ENCODE measurements at places on chromosomes 16 and 17.

- DNase-seq = no peak
These were observed 41.3 kb downstream of the GP2 start for GRCh38 chr16:20285993-20286499.

- peak; percentile 78 for DNase-seq
These were observed 11.3 kb downstream of the FKBP10 start for GRCh38 chr17:41824086-41824485.

- no peak for DNase-seq
These were observed 19.3 kb downstream of the TSPOAP1 start for GRCh38 chr17:58308985-58309917.

DNA sequence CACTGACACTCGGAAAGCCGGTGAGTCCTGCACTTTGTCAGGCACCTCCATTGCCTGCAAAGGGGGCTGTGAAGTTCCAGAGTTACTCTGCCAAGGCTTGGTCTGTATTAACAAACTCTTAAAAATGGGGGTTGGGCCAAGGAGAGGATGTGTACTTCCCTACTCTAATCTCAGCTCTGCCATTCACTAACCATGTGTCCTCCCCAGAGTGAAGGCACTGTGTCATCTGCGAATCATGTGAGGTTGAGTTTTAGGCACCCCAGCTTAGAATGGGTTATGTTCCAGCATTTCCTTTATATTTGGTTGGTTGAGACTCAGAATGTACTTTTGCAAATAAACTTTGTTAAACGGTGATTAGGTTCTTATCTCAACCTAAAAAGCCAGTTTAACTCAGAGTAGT is 24.9 kb downstream of the ERCC4 start:
- no peak for DNase-seq

DNA sequence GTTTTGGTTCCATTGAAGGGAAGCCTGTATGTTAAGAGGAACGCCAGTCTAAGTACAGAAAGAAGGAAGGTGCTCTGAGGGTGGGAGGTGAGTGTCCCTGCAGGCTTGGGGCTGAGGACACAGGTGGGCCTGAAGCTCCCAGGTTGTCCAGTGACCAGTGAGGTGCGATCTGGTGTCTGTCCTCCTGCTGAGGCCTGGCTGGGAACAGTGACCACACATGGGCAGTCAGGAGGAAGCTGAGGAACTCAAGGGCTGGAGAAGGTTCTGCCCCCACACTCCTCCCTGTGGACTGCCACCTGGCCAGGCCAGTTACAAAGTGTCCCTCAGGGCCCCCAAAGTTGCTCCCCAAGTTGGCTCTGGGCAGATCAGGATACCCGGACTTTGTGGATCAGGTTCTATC is 102.1 kb downstream of the N4BP1 start:
- DNase-seq = no peak

GRCh38 chr16:81740169-81740568 is 38.9 kb upstream of the PLCG2 start:
- DNase-seq = no peak

DNA sequence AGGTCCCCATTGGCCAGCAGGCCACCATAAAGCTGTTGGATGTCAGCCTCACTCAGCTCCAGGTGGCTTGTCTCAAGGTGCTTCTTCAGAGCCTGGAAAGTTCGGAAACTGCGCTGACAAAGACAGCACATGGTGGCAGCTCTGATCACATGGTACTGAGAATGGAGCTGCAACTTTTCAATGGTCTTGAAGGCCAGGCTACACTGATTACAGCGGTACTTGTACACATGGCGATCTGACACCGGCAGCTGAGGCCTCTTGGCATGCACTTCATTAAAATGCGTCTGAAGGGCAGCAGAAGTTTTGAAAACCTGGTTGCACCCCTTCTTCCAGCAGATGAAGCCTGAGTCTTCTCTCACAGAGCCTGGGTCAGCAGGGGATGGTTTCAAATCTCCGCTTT is 249.7 kb downstream of the ZFHX3 start:
- DNase-seq = no peak

DNA sequence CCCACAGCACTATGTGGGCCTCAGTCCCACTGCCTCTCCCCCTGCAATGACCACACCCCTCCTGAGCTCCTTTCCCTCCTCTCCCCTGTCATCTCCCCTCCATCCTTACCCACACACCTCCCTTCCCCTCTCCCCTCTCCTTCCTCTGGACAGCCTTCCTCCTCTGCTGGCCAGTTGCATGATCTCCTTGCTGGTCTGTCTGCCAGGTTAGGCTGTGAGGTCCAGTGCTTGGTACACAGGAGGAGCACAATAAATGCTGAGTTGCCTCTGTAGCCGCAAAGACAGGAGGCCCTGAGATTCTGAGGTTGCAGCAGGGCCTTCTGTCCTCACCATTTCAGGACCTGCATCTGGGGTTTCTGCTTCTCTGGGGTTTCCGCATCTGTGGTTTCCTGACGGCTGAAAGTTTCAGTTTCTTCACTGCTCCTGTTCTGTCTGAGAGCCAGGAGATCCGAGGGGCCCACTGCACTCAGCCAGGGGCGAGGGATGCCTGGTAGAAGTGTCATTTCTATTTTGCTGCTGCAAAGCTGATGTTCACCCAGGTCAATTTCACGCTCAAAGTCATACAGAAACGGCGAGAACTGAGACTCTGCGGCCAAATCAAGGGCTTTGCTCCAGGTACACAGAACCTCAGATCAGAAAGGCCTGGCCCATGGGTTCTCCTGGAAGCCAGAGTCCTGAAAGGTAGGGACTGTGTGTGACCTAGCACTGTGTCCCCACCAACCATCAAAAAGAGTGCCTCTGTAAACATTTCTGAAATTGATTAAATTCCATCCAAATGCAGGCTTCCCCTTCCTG is 4.6 kb upstream of the SLC12A3 start:
- DNase-seq = no peak

DNA sequence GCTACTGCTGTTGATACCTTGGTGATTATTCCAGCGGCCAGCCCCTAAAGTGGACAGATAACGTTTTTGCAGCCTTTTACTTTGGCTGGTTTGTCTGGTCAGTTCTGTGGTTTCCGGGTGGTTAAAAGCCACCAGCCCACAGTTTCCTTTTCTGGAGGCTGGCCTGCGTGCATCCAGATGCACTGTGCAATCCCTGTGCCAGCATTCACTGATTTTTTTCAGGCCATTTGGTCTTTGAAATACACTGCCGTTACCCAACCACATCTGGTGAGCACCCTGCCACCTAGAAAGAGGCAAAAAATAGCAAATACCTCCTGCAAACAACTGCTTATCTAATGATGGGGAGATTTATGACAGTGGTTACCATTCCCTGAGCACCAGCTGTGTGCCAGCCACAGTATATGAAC is 797 bp downstream of the NUDT7 start:
- DNase-seq = peak; percentile 52

GRCh38 chr17:67557921-67558320 is 159.8 kb upstream of the NOL11 start:
- peak; percentile 56 for DNase-seq

- DNase-seq = no peak
These were observed 79.1 kb downstream of the GPR139 start for GRCh38 chr16:19994466-19995170.

DNA sequence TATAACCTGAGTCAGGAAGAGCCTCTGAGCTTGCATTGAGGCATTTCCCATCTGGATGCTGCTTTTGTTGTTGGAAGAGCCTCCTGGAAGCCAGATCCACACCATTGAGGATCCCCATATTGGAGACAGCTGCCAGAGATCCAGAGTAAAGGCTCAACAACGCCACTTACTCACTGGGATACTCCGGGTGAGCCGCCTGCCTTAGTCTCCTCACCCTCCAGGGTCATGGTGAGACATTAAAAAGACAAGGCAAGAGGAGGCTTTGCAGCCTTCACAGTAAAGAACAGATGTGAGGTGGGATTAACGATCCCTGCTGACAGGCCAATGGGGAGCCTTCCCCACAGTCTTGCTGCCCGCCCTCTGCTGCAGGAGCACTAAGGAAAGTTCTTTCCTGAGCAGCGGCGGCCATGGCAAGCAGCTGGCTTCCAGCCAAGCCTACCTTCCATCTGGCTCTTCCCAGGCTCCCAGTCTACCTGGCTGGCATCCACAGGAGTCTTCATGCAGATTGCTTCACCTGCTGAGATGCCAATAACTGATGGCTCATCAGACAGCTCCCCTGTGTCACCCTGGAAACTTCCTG is 198.5 kb downstream of the CYLD start:
- no peak for DNase-seq

GRCh38 chr16:85735946-85736345 is 14.9 kb downstream of the C16orf74 start:
- no peak for DNase-seq

Data from AG20443 (cell line).